Prostate gland (tissue), 2 donors: ENCODE measurements at places on chromosomes 5 and 9. TPM values are rescaled to one million over a fixed set of nuclear protein-coding genes. Genes with fewer than 3 reads are reported as not detected.

Gene ANKRD20A1
- total RNA-seq: 1.0 TPM

Gene PCDHGA4
- 2.5 TPM for total RNA-seq

Gene ADRB2
- total RNA-seq: 6.8 TPM

Gene TAL2
- total RNA-seq: not detected

Gene PCDHB15
- 12.4 TPM for total RNA-seq

Gene TESK1
- total RNA-seq: 67.3 TPM

Gene SLC2A8
- 69.3 TPM for total RNA-seq

Gene GKAP1
- 10.2 TPM for total RNA-seq

Gene TSSK1B
- total RNA-seq: 0.32 TPM

Gene CEL
- total RNA-seq: 2.8 TPM

Gene TXN
- total RNA-seq: 164 TPM

Gene ENTREP1
- 32.8 TPM for total RNA-seq

Gene TMEM171
- not detected for total RNA-seq

Gene SEC61B
- total RNA-seq: 67.7 TPM

Gene CER1
- total RNA-seq: not detected

DNA sequence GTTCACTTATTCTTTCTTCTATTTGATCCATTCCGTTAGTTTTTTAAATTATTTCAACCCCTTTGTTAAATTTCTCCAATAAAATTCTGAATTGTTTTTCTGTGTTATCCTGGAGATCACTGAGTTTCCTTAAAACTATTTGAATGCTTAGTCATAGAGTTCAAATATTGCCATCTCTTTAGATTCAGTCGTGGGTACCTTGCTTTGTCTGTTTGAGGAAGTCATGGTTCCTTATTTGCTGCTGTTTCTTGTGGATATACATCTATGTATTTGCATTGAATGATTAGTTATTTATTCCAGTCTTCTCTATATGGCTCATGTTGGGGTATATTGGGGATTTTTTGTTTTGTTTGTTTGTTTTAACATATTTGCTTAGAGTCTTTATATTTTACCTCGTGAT, 80.6 kb downstream of the HINT1 start:
- no peaks in the 10 kb centered on the region for H3K27me3 ChIP-seq
- H3K36me3 ChIP-seq: no peaks in the 10 kb centered on the region
- H3K4me1 ChIP-seq: no peaks in the 10 kb centered on the region
- DNase-seq: no peak
- no peak overlapping the region for H3K27ac ChIP-seq

DNA sequence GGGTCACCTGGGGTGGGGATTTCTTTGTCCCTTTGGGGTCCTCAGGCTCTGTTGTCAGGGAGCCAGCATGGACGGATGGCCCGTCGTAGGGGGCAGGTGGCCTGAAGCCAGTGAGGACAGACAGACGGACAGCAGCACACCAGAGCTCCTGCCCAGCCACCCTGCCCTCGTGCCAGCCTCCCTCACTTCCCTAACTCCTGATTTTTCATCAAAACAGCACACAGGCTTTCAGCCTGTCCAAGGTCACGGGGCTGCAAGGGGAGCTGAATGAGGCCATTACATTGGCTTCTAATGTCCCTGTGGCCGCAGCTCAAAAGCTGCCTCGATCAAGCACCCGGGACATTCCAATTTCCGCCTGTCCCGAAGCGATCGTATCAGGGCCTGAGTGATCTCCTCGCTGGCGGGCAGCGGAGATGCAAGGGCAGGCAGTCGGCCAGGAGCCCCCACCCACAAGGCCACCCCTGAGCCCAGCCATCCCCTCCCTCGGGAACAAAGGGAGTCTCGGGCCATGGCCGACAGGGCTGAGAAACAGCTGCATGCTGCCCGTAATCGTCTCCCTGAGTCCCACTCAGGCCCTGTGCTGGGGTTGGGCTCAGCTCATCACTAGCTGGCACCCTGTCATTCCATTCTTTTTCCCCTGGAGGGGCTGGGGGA, 50.5 kb upstream of the RNU6ATAC start:
- peak overlapping the region; percentile 31 for H3K27ac ChIP-seq
- H3K27me3 ChIP-seq: no peaks in the 10 kb centered on the region

DNA sequence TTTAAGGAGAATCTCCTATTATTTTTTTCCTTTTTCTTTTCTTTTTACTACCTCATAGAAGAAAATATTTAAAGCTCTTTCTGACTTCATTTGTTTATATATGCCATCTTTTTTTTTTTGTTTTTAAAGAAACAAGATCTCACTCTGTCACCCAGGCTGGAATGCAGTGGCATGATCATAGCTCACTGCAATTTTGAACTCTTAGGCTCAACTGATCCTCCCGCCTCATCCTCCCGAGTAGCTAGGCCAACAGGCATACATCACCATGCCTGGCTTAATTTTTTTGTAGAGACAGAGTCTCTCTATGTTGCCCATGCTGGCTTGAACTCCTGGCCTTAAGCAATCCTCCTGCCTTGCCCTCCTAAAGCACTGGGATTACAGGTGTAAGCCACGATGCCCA, 59.5 kb downstream of the LNPEP start:
- H3K27ac ChIP-seq: no peak overlapping the region
- H3K4me3 ChIP-seq: no peak overlapping the region
- H3K4me1 ChIP-seq: no peaks in the 10 kb centered on the region
- no peaks in the 10 kb centered on the region for H3K36me3 ChIP-seq

- H3K27me3 ChIP-seq: no peaks in the 10 kb centered on the region
- no peaks in the 10 kb centered on the region for H3K4me1 ChIP-seq
- no peak overlapping the region for H3K4me3 ChIP-seq
Observed at GRCh38 chr5:60649288-60649917, 50.6 kb downstream of the DEPDC1B start.

- H3K36me3 ChIP-seq: no peaks in the 10 kb centered on the region
- no peaks in the 10 kb centered on the region for H3K4me1 ChIP-seq
- no peak for DNase-seq
- no peak overlapping the region for H3K27ac ChIP-seq
Observed at GRCh38 chr5:43619380-43619779, 16.4 kb downstream of the NNT start.

- H3K27ac ChIP-seq: no peak overlapping the region
- H3K36me3 ChIP-seq: no peaks in the 10 kb centered on the region
Observed at GRCh38 chr5:168187614-168188013, 103.8 kb upstream of the WWC1 start.

- no peak overlapping the region for H3K27ac ChIP-seq
- H3K27me3 ChIP-seq: no peaks in the 10 kb centered on the region
- no peak for DNase-seq
- no peak overlapping the region for H3K4me3 ChIP-seq
Observed at GRCh38 chr9:89731262-89732182, 126.7 kb downstream of the GADD45G start.

DNA sequence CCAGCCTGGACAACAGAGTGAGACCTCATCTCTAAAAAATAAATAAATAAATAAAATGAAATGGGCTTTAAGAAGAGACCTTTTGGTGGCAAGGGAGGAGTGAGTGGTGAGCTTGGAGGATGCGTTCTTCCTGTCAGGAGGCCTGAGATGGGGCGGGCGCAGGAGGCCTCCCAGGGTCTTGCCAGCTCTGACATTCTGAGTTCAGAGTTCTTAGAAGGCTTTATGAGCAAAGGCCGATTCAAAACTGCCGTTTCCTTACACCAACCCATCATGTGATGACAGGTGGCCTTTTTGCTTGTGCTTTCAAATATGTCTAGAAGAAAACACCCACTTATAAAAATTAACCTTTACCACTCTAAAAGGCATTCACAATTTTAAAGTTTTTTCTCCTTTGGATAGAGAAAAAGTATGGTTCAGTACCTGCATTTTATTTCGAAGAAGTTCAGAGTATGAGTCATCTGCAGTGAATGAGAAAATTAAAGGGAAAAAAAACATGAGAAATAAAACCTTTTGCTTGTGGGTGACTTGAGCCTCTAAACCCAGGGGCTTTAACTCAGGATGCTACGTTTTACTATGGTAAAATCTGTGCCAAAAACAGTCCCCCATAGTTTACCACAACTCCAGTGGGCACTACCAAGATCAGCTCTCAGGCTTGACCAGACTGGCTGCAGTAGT, 157.4 kb upstream of the OTULINL start:
- peaks cover 18% of the 10 kb centered on the region for H3K4me1 ChIP-seq
- H3K36me3 ChIP-seq: no peaks in the 10 kb centered on the region
- H3K27me3 ChIP-seq: no peaks in the 10 kb centered on the region
- no peak overlapping the region for H3K4me3 ChIP-seq
- no peak for DNase-seq
- no peak overlapping the region for H3K27ac ChIP-seq

DNA sequence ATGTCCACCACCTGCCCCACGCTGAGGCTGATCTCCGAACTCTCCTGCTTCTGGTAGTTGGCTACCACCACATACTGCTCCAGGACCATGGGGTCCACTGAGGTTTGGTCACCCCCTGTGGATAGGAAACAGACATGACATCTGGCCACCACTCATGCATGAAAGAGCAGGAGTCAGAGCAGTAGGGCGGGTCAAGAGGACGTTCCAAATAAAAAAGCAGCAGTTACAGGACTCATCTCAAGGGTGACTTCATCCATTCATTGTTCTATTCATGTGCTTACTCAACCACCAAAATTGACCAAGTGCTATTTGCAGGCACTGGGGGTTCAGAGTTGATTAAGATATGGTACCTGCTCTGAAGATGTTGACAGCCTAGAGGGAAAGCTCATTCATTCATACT, 79.2 kb upstream of the UBTD2 start:
- H3K27me3 ChIP-seq: no peaks in the 10 kb centered on the region
- no peaks in the 10 kb centered on the region for H3K4me1 ChIP-seq
- no peak overlapping the region for H3K4me3 ChIP-seq
- DNase-seq: no peak
- H3K27ac ChIP-seq: no peak overlapping the region

DNA sequence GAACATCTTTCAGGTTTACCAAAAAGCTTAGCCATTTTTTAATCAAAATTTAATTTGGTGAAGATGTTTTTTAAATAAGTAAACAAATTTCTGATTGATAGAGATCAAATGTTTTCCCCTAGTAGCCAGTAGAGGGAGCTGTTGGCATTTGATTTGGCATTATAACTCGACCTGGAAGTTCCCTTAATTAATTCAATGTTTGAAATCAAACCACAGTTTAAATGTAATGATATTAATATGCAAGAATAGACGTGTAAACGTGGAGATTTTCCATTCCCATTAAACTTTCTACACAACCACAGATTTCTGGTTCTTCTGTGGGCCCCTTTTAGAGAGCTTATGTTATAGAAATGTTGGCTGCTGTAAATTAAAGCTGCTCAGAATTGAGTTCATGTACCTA, 148.1 kb upstream of the MPDZ start:
- no peaks in the 10 kb centered on the region for H3K27me3 ChIP-seq
- no peaks in the 10 kb centered on the region for H3K36me3 ChIP-seq
- no peak overlapping the region for H3K4me3 ChIP-seq

GRCh38 chr5:148739023-148739422, 84.7 kb upstream of the HTR4 start:
- H3K27ac ChIP-seq: no peak overlapping the region
- H3K4me1 ChIP-seq: no peaks in the 10 kb centered on the region
- no peaks in the 10 kb centered on the region for H3K36me3 ChIP-seq
- no peak for DNase-seq
- no peak overlapping the region for H3K4me3 ChIP-seq
- H3K27me3 ChIP-seq: no peaks in the 10 kb centered on the region

DNA sequence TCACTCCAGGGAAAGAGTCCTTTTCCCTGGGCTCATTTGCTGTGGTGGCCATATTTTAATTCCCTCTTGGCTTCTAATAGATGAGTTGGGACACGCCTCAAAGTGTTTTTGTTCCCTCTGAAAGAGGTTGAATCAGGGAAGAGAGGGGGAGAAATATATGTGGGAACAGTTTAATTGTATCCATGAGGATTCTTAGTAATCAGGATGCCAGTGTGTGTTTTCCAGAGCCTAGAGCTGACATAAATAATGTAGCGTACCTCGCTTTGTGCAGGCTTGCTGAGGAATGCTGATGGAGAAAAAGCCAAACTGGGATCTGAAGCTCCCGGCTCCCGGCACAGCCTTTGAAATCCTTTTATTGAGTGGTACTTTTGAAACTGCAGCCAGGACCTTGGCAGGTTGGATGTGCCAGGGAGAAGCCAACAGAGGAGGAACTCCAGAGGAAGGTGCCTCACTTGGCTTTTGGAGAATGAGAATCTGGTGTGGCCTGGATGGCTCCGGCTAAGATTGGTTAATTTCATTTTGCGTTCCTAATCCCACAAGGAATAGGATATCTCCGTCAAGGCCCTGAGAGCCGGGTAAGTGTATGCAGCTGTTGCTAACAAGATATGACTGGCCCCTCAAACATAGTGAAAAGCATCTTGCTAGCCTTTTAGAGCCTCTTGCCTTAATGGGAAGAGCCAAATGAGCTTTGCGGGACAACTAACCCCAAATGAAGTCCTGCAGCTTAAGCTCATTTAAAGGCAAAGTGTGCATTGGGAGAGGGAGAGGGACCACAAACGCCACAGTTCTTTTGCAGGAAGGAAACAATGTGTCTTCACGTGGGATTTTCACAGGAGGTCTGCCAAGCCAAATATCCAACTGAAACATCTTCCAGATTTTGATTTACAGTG, 471.1 kb upstream of the WWC1 start:
- H3K27ac ChIP-seq: no peak overlapping the region
- no peaks in the 10 kb centered on the region for H3K36me3 ChIP-seq
- no peaks in the 10 kb centered on the region for H3K4me1 ChIP-seq
- no peak overlapping the region for H3K4me3 ChIP-seq
- H3K27me3 ChIP-seq: no peaks in the 10 kb centered on the region

- H3K4me3 ChIP-seq: no peak overlapping the region
- no peak for DNase-seq
- H3K36me3 ChIP-seq: no peaks in the 10 kb centered on the region
- H3K27me3 ChIP-seq: no peaks in the 10 kb centered on the region
- no peaks in the 10 kb centered on the region for H3K4me1 ChIP-seq
Observed at GRCh38 chr5:149062371-149063016, 368 bp downstream of the SH3TC2 start.

DNA sequence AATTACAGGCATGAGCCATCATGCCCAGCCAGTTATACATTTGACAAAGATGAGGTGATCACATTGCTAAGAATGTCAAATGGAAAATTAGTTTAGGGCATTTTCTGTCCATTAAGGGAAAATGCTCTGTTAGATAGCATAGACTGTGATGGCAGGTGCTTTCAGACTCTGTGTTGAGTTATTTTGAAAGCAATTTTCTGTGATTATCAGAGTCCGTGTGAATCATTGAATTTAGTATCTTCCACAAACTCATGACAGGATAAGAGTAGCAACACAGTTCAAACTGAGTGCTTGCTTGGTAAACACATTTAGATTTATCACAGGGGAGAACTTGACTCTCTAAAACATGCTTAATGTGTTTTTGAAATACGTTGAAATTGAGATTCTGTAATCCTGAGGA, 69.0 kb downstream of the GAPVD1 start:
- H3K27ac ChIP-seq: no peak overlapping the region
- no peaks in the 10 kb centered on the region for H3K4me1 ChIP-seq
- DNase-seq: no peak
- H3K27me3 ChIP-seq: no peaks in the 10 kb centered on the region
- no peaks in the 10 kb centered on the region for H3K36me3 ChIP-seq
- no peak overlapping the region for H3K4me3 ChIP-seq

DNA sequence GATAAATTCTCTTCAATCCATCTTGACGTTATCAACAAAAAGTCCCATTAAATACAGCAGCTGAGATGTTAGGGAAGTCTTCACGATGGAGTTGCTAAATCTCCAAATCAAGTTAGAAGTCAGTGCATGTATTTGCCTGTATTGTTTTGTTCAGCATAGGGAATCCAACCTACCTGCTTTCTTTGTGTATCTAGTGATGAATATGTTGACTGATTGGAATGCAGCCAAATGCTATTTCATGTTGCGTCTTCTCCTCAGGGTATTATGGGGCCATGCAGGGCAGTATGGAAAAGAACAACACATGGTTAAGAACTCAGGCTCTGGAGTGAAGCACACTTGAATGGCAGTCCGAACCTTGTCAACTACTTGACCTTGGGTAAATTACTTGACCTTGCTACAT, 529.5 kb upstream of the ZNF462 start:
- H3K36me3 ChIP-seq: no peaks in the 10 kb centered on the region
- no peak overlapping the region for H3K27ac ChIP-seq
- H3K4me3 ChIP-seq: no peak overlapping the region
- DNase-seq: no peak
